ENCODE measurements at places on chromosomes 6 and 20.

DNA sequence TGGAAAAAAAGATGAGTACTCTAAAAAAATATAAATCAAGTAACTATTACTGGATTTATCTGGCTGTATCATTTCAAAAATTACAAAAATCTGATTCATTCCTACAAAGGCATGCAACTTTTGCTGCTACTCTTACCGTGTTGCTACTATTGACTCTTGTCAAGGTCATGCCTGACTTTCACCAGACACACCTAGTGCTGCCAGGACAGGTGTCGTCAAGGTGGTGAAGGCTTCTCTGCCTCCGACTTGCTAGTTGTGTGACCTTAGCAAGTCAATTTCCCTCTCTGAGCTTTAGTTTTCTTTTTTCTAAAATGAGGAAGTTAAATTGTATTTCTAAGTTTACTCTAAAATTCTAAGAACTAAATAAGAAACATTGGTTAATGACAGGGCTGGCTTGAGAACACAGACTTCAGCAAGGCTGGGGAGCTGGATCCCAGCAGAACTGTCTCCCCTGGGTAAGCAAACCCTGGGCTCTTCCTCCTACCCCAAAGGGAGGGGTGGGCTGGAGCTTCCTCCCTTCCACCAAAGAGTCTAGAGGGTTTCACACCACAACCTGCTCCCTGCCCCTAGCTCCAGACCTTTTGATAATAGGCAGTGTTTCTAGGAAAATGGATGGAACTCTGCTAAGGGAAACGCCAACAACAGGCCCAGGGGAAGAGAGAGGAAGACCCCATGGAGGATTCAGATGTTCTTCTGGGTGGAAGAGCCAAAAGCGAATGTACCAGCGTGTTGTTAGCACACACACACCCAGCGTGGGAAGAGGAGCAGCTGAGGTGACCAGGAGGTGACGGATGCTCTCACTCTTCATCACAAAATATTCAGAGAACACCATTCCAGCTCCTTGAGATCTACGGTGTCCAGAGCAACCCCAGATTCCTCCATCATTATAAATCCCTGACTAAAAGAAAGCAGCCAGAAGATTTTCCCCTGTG, 47.9 kb upstream of the CITED2 start:
- DNase-seq, result no peak

DNA sequence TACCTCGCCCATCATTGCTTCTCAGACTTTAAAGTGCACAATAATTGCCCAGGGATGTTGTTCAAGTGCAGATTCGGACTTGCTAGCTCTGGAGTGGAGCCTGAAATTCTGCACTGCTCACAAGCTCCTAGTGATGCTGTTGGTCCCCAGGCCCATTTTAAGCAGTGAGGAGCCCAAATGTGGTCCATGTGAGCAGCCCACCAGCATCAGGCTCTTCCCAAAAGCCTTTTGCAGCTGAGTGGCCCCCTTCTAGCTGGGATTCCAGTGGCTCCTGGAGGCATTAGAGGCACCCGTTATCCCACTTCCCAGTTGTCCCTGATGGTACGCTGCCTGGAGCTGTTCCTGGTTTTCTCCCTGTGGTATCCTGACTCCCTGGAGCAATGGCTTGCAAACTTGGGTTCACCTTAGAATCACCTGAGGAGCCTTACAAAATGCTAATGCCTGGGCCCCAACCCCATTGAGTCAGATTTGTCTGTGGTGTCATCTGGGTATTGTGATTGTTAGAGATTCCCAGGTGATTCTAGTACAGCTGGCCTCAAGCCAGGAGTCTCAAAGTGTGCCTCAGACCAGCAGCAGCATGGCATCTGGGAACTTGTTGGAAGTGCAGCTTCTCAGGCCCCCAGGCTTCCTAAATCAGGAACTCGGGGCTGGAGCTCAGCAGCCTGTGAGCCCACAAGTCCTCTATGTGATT, 186.9 kb upstream of the SLC24A3 start:
- no peak for DNase-seq

GRCh38 chr6:54633601-54634000, 213.0 kb upstream of the FAM83B start:
- DNase-seq, result no peak

GRCh38 chr6:35731736-35732532, 4.9 kb upstream of the ARMC12 start:
- DNase-seq, result peak; percentile 91

- no peak for DNase-seq
These were observed 116.6 kb downstream of the FOXO3 start for GRCh38 chr6:108677357-108677756.

DNA sequence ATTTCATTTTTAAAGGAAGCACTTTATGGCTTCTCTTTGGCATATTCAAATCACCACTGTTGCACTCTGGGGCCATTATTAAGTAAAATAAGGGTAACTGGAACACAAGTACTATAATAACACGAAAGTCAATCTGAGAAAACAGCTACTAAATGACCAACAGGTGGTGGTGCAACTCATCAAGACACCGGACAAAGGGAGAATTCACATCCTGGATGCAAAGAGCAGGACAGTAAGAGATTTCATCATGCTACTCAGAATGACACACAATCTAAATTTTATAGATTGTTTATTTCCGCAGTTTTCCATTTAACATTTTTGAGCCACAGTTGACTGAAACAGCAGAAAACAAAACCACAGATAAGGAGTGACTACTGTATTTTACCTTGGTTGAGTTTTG, 27.6 kb upstream of the LY86 start:
- DNase-seq, result no peak

DNA sequence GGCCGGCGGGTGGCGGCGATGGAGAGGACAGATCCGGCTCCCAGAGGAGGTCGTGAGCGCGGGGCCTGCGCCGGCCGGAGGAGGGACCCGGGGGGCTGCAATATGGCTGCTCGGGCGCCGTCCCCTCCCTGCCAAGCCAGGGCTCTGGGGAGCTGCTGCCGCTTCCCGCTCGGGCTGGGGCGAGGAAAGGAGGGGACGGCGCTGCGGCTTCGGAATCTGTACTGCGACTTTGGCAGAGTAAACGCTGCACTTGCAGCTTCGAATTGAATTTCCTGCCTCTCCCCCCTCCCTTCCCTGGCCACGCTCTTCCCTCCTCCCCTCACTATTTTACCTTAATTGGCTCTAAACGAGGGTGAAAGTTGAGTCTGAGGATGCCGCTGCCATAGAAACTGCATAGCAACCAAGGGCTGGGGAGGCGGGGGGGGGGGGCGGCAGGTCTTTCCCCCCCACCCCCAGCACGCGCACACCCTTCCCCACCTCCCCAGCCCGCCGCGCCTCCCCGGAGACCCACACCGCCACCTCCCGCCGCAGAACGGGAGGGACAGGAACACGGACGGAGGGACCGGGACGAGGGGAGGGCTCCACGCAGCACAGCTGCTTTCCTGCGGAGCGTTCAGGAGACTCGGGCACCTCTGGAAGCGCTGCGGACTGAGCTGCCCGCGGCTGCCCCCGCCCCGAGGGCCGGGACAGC, 93.9 kb downstream of the RNASET2 start:
- peak; percentile 52 for DNase-seq

DNA sequence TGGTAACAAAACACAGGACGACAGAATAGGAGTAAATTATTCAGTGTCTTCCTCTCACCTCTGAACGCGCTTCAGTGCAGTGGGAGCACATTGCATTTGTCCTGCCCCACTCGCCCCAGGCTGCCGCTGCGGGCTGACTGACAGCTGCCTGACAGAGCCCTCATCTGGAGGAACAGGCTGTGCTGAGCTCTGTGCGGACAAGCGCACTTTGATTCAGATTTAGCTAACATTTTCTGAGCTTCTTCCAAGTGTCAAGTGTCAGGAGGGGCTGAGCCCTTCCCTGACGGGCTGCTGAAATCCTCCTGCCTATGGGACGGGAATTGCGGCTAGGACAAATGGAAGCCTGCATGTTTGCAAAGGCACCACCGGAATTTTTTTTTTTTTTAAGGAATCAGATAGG, 383.0 kb upstream of the CDH4 start:
- no peak for DNase-seq

DNA sequence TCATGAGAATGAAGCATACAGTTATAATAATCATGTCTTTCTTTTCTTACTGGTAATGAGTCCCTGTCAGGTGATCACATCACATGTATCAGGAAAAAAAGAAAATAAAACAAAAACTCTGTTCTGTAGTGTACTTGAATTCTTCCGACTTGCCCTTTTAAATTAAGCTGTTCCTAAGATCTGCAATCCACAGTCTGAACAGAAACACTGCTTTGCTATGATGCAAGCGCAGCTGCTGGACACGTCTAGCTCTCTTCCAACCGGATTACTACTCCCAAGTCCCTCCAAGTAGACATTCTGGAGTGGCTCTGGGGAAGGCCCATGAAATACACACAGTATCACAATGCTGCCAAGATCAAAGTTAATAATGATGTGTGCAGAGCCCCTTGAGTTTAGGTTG, 83.7 kb downstream of the FYN start:
- no peak for DNase-seq

GRCh38 chr6:166032366-166033200, 135.1 kb downstream of the TBXT start:
- DNase-seq, result no peak

- peak; percentile 39 for DNase-seq
These were observed 21.6 kb upstream of the MTRF1L start for GRCh38 chr6:153023977-153024708.

DNA sequence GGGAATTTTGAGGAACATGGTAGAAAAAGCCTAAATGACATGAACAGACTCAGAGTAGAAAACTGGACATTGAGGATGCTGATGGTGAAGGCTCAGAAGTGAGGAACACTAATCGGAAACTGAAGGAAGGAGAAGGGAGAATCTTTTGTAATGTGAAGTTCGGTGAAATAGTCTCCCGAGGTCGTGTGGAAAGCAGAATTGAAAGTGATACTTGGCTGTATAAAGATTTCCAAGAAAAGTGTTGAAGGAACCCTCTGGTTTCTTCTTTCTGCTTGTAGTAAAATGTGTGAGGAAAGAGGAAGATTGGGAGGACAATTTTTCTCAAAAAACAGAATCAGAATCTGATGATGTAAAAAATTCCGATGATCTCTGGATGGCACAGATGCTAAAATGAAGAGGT, 115.4 kb downstream of the LAMP5 start:
- no peak for DNase-seq

- DNase-seq, result no peak
These were observed 60.8 kb downstream of the BTBD3 start for GRCh38 chr20:11978496-11978895.

GRCh38 chr20:49676581-49677291, 36.9 kb downstream of the B4GALT5 start:
- peak; percentile 24 for DNase-seq

DNA sequence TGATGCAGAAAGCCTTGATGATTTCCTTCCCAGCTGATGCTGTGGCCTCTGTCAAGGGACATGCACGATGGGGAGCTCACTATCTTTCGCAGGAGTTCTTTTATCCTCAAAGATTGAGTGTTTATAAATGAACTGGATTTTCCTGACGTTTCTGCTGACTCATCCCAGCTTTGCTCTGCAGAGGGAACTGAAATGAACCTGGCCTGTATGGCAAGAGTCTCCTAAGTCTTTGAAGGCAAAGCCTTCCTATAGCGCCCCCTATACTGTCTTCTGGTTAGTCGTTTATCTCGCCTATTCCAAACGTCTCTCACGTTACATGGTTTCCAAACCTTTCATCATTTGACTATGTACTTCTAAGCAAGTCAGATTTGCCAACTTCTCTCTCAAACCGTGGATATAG, 565.3 kb downstream of the KIF16B start:
- DNase-seq, result no peak

GRCh38 chr20:22303523-22303922, 280.8 kb downstream of the FOXA2 start:
- DNase-seq, result no peak

GRCh38 chr20:63611646-63612045, 15.3 kb downstream of the GMEB2 start:
- no peak for DNase-seq

DNA sequence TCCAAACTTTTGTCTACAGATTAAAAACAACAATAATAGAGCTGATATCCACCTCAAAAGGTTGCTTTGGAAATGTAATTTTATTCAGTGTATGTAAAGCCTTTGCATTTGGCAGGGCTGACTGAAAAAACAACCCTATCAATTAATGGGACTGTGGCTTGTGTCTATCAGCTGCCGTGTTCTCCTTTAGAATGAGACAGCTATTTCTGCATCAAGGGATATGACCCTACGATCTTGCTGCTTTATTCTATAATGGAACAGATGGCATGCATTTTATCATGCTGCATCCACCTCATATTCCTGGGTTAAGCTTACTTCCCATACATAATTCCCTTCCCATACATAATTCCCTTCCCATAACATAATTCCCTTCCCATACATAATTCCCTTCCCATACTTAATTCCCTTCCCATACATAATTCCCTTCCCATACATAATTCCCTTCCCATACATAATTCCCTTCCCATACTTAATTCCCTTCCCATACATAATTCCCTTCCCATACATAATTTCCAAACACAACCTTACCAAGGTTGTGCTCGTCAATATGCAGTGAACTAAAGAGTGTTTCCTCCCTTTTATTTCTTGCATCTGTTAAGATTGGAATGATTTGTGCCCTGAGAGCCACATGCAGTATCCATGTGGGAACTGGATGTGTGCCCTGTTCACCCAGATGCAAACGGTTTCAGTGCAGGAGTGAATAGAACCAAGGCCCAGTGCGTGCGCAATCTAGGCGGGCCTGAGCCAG, 26.8 kb downstream of the SERPINB6 start:
- no peak for DNase-seq

- DNase-seq, result no peak
These were observed 41.6 kb downstream of the IYD start for GRCh38 chr6:150410399-150410798.

- no peak for DNase-seq
These were observed 45.6 kb upstream of the FYN start for GRCh38 chr6:111918825-111919224.

DNA sequence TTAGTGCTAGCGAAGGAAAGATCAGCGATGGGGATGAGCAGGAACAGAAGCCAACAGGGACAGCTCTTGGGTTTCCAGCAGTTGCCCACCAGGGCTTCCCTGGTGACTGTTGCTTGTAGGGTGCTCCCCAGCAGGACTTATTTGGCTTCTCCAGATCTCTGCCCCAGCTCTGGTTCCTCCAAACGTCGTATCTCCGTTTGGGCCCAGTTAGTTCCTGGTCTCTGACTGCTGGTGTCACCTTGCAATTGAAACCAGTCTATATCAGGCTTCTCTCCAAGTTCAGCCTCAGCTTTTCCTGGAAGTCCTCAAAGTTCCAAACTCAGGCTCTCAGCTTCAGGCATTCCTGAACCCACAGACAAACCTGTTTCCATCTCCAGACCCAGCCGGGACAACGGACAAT, 70.8 kb upstream of the NXT1 start:
- no peak for DNase-seq

DNA sequence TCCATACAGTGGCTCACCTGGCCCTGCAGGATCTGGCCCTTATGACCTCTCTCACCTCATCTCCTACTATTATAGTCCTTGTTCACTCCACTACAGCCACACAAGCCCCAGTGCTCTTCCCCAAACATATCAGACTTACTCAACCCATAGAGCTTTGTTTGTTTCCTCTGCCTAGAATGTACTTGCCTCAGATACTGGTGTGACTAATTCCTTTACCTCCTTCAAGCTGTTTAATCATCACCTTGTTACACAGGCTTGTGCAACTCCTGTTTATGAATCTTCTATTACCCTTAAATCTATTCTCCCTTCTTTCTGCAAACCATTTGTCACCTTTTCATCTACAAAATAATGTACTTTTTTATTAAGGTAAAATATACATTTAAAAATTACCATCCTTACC, 3.2 kb downstream of the DEFB125 start:
- no peak for DNase-seq

- DNase-seq, result no peak
These were observed 349.9 kb downstream of the ZFAND3 start for GRCh38 chr6:38169221-38169976.
